ENCODE measurements at places on chromosomes 7 and 10.

- DNase-seq = no peak
These were observed 9.6 kb upstream of the CFAP46 start for GRCh38 chr10:132951926-132952325.

DNA sequence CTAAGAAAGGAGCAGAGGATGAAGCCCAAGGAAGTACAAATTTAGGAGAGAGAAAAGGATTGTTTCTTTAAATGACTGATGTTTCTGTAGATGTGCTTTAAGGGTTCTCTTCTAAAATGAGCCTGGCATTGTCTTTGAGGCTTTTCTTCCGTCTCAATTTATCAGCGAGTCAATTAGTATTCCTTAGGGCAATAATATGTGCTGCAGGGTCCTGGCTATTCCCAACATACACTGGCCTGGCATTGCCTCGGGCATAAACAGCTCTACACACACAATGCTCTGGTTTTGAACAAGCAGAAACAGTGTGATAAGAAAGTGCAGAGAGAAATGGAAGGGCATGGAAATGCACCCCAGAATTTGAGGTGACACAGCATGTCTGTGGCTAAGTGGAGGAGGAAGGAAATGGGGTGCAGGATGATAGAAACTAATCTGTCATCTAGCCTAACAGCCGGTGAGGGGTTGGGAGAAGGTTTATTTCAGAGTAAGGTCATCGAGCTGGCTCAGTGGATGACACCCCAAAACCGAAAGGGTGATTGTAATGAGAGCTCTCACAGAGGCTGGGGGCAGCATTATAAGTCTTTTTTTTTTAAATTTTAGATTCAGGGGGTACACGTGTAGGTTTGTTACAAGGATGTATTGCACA, 67.5 kb upstream of the ARHGAP21 start:
- no peak for DNase-seq

DNA sequence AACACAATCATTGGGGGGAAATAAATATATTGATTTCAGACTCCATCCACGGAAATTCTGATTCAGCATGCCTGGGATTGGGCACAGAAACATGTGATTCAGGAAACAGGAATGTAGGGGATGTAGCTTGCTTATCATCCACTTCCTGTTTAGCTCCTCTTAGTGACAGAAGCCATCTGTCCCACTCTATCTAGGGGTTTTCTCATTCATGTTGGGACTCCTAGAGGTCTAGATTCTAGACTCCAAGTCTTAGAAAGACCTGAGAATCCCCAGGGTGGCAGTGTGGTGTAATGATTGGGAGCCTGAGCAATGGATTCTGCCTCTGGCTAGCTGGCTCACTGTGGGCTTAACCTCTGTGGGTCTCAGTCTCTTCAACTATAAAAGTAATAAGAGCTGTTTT, 67.9 kb downstream of the CDK1 start:
- DNase-seq = no peak

DNA sequence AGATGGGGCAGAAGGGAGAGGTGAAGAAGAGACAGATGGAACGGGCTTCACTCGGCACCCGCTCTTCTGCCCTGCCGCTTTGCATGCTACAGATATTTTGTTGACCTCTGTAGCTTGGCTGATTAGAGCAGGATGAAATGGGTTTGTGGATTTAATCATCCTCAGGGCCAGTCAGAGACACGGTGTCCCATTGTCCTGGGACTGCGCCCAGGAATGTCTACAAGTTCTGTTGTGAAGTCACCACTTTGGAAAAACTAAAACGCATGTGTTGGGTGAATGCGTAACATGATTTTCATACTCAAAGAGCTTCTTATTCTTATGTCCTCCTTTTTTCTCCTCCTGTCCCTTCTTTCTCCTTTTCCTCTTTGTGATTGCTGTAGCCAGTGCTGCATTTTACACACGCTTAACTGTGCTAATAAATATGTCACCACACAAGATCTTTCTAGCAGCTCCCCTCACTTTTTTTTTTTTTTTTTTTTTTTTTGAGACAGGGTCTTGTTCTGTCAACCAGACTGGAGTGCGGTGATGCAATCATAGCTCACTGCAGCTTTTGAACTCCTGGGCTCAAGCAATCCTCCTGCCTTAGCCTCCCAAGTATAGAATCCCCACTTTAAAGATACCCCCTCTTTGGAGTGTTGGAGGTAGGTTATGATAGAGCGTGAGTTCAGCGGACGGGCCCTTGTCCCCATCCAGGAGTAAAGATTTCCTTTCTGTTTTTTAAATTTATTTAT, 3.4 kb downstream of the CPA4 start:
- DNase-seq = no peak

- DNase-seq = no peak
These were observed 179.9 kb downstream of the SFMBT2 start for GRCh38 chr10:7230951-7231350.

DNA sequence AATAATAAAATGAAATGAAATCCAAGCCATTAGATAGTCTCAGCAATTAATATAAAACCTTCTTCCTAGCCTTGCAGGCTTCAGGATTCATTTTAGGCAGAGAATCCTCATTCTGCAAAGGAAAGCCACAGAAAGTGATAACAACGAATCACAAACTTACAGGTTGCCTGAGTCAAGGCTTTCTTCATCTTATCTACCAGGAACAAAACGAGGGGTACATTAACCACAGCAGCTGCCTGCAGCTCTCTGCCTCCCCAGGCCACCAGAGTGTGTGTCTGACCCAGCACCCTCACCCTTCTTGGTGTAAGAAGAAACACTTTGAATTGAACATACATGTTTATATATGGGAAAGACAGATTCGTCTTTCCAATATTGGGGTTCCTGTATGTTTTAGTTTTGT, 12.5 kb upstream of the TNS3 start:
- peak; percentile 52 for DNase-seq

- DNase-seq = peak; percentile 77
These were observed 655 bp downstream of the LMTK2 start for GRCh38 chr7:98107313-98107721.

- no peak for DNase-seq
These were observed 390.3 kb downstream of the MAGI2 start for GRCh38 chr7:79063019-79063698.

GRCh38 chr7:12814828-12815227, 127.4 kb downstream of the ARL4A start:
- DNase-seq = no peak

DNA sequence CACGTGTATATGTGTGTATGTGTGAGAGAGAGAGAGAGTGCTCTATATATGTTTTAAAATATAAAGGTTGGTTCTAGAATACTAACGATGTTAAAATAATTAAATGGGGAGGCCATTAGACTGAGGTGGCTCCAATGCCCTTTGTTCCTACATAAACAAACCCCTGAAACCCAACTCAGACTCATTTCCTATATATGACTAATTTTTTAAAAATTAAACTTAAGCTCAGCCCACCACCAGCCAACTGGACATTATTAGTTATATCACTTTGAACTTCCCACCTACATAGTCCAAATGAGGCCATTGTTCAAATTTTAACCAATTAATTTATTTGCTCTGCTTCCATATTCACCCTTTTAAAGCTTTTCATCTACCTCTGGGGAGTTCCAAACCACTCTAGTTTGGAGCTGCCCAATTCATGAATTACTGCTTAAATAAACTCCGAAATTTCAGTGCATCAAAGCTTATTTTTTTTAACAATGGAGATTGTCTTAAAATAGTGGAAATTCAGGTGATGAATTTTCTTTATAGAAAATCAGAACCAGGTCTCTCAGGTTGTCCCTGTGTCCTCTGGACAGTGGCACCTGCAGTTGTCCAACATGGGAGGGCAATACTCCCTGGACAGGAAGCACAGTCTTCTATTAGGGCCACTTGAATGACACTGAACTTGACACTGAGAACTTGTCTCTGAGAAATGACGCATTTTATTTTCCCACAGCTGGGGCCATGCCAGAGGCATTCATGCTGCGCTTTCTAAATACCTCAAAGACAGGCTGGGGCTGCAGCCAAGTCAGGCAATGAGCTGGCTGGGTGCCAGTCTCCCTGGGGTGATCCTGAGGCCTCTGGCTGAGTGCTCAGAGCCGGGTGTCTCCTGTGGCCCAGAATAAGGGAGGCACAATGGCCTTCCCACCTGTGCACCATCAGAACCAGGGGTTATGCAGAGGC, 109.5 kb upstream of the TMEM72 start:
- no peak for DNase-seq

- no peak for DNase-seq
These were observed 31.5 kb downstream of the WAPL start for GRCh38 chr10:86489960-86490612.

DNA sequence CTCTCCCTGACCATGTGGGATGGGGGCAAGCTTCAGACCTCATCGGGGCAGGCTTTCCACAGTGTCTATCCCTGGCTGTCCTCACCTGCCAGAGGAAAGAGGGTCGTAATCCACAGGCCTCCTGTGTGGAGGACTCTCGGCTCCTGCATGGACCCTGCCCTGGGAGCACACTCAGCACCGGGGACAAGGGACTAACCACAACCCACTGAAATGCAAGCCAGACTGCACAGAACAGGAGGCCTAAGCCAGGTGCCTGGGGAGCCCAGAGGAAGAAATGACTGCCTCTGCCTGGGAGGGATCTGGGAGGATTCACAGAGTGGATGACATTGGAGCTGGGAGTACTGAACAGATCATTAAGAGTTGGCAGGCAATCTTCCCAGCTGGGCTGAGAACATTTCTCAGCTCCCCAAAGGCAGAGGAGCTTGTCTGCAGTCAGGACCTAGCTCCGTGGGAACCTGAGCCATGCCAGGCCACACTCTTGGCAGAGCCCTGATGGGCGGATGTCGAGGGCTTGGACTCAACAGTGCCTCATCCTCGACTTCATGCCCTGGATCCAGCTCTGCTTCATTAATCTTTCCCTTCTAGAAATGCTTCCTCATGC, 213.4 kb downstream of the USP6NL start:
- no peak for DNase-seq

DNA sequence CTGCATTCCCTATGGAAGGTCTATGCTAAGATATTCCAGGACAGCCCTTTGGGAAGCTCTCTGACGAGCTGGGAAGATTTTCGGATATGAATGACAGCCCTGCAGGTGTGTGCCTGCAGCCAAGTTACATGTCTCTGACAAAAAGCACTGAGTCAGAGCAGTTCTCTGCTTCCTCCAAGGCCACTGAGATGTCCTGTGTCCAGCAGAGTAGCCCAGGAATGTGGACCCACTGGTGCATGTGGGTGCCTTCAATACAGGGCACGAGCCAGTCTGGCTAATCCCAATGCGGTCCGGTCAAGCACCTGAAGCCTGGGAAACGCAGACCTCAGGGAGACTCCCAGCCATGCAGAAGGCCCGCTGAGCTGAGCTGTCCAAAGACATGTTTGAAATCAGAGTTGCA, 565.7 kb downstream of the TCERG1L start:
- DNase-seq = no peak

DNA sequence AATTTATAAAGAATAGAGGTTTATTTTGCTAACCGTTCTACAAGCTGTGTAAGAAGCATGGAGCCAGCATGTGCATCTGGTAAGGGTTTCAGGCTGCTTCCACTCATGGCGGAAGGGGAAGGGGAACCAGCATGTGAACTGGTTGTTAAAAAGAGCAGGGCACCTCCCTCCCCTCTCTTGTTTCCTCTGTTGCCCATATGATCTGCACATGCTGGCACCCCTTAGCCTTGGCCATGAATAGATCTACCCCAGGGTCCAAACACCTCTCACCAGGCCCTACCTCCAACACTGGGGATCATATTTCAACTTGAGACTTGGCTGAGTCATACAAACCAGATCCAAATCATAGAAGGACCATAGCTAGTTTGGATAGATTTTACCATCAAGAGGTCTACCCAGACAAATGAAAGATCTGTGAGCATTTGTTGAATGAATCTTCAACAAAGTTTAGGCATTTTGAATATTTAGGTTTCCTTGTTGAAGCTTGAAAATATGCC, 36.0 kb upstream of the NRP1 start:
- no peak for DNase-seq

GRCh38 chr10:112208292-112208691, 24.7 kb upstream of the GPAM start:
- no peak for DNase-seq

DNA sequence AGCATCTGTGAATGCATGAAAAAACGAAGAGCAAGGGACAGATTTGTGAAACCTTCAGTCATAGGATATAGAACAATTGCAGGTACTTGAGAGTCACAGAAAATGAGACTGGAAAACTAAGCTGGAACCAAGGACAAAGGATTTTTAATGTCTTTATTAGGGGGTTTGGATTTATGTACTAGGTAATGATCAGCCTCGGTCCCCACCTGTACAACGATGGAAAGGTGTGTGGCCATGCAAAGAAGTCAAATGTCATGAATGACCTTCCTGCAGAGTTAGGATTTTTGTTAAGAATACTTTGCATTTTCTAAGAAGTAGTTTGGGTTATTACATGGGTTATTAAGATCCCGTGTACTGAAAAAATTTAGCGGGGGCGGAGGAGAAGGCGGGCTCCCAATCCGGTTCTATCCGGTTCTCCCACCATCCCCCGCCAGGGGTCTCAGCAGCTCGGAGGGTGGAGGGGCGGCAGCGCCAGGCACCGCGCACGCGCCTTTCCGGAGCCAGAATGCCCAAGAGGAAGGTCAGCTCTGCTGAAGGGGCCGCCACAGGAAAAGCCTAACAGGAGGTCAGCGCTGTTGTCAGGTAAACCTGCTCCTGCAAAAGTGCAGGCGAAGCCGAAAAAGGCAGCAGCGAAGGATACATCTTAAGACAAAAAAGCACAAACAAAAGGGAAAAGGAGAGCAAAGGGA, 327.5 kb upstream of the PLXDC2 start:
- no peak for DNase-seq

GRCh38 chr7:47248797-47249196, 333.1 kb downstream of the TNS3 start:
- DNase-seq = no peak

DNA sequence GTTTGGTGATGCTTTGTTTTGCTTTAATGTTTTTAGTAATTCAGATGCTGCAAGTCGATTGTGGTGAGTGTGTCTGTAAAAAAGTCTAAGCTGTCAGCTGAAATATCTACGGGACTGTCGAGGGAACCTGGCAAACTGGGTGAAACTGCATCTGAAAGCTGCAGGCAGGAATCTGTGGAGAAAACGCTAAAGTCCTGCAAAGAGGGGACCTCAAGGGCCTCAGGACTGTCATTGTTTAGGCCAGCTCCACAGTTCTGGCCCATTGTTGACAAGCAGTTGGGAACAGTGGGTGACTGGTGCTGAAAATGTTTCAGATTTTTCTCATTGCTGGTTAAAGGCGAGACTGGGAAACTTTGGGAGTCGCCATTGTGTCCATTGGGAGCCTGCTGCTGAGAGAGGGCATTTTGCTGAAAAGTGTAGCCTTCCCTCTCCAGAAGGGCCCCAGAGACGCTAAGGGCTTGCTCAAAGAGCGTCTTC, 1.8 kb downstream of the HOXA2 start:
- no peak for DNase-seq

DNA sequence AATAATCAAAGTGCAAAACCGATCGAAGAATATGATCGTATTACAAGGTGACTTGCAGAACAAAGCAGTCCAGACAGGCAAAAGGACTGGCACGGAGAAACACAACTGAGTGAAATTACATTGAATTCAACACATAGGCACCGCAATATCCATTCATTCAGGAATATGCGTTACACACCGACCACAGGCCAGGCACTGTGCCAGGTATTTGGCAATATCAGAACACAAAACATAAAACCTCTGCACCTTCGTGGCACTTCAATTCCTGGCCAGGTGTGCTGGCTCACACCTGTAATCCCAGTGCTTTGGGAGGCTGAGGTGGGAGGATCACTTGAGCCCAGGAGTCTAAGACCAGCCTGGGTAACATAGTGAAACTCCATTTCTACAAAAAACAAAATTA, 187.9 kb downstream of the DIP2C start:
- no peak for DNase-seq

GRCh38 chr7:151893405-151893923, 16.5 kb upstream of the PRKAG2 start:
- DNase-seq = no peak
